ENCODE measurements at places on chromosomes 6 and 20.

GRCh38 chr6:39130691-39131090, 15.7 kb upstream of the SAYSD1 start:
- no peaks in the 10 kb centered on the region for H3K36me3 ChIP-seq
- H3K27ac ChIP-seq = no peak overlapping the region
- DNase-seq = no peak
- no peak overlapping the region for H3K4me3 ChIP-seq
- peaks cover 7% of the 10 kb centered on the region for H3K27me3 ChIP-seq

- no peaks in the 10 kb centered on the region for H3K27me3 ChIP-seq
- no peak overlapping the region for H3K4me3 ChIP-seq
- no peaks in the 10 kb centered on the region for H3K4me1 ChIP-seq
- DNase-seq = no peak
Observed at GRCh38 chr20:11467436-11467835, 450.3 kb upstream of the BTBD3 start.

DNA sequence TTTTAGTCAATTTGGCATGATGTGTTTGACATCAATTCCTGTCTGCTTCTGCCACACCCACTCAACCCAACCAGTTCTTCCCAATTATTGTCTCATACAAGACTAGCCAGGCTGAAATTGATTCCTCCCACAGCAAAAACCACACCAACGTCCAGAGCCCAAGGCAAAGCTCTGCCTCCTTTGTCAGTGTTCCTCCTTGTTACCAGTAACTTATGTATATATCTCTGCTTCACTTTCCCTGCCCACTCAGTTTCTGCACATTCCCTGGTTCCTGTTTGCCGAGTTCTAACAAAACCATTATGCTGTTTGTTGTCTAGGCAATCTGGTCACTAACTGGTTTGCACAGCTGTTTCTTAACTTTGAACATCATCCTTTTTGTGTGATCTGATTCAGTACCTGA, 547.9 kb upstream of the PTCHD4 start:
- H3K4me1 ChIP-seq = no peaks in the 10 kb centered on the region
- H3K27me3 ChIP-seq = no peaks in the 10 kb centered on the region
- no peaks in the 10 kb centered on the region for H3K36me3 ChIP-seq

GRCh38 chr6:35736982-35737412, at the start of gene ARMC12:
ARMC12 (plus strand) TSS chr6:35737032; CDS start chr6:35737109, 77 bp downstream.
- peaks cover 6% of the 10 kb centered on the region for H3K36me3 ChIP-seq
- H3K4me1 ChIP-seq = peaks cover 28% of the 10 kb centered on the region
- H3K27me3 ChIP-seq = no peaks in the 10 kb centered on the region
- no peak for DNase-seq
- peak within 1 kb of the TSS; percentile 41 for H3K4me3 ChIP-seq

DNA sequence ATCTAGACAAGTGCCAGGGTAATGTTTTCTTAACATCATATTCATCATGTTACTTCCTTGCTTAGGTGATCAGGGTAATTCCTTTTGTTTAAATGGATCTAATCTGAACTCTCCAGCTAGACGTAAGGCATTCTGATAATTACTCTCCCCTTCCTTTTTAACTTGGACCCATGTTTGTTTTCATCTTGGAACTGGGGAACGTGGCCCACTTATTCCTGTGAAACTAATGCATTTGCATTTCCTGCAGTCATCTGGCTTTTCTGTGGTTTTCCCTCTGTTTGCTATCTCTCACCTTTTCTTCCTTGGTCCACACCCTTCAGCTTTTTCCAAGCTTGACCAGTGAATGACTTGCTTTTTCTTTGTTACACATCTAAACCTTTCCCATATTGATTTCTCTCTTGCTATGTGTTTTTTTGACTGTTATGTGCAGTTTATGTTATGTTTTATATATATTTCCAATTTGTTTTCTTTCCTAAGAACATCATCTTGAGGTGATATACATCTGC, 33.3 kb downstream of the SLX4IP start:
- peak overlapping the region; percentile 9 for H3K27ac ChIP-seq
- no peak overlapping the region for H3K4me3 ChIP-seq
- no peaks in the 10 kb centered on the region for H3K36me3 ChIP-seq
- DNase-seq = no peak
- H3K27me3 ChIP-seq = no peaks in the 10 kb centered on the region

DNA sequence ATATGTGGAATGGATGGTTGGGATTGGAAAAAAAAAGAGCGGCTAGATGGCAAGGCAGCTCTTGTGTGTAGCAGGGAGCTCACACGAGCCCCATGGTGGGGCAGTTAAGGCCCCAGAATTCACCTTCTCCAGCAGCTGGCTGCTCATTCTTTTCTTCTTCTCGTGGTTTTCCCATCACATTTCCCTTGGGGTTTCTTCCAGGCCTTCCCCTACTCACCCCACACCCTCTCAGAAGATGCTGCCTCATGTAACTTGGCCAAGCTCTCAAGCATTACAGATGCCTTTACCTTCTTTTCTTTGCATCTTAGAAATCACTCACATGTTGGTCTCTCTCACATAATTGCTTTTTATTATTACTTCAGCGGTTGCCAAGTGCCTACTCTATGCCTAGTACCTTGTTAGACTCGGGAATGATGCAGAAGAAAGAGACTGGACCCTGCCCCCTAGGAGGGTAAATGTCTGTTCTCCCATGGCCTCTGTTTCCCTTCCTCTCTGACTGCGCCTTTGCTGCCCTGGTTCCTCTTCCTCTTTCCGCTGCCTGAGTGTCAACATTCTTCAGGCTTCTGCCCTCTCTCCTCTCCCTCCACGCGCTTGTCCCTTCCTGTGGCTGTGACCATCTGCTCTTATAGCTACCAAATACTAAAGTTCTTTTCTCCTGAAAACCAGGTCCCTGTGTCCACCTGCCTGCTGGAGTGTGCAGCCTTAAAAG, 28.6 kb downstream of the PPARD start:
- H3K27ac ChIP-seq = peak overlapping the region; percentile 39
- peak overlapping the region; percentile 53 for H3K4me3 ChIP-seq
- peaks cover 45% of the 10 kb centered on the region for H3K4me1 ChIP-seq
- no peaks in the 10 kb centered on the region for H3K27me3 ChIP-seq

DNA sequence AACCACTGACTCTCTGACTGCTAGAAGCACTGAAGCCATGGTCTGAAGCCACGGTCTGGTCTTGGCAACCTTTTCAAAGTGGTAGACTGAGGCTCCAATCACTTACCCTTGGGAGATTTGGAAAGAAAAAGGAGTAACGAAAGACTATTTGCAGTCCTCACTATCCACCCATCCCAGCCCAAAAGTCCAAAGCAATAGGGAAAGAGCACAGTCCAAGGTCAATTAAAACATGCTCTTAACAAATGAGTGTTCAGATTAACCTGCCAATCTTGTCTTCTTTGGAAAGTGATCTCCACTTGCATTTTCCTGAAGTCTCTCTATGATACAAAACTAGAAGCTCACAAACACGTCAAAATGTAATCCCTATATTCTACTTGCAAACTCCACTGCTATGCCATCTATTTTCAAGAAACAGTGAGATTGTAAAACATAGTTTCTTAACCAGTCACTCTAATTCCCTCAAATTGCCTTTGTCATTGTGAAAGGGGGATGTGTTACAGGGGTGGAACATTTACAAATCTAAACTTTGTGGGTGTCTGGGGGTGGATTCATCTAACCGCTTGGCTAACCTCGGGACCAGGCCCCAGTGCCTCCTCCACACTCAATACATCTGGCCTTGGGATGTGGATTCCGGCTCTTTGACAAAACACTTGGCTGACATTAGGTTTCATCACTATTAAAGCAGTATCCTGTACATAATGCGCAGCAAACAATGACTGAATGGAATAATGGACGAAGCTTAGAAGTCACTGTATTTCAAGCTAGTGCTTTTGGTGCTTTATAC, 56.4 kb downstream of the B4GALT5 start:
- no peaks in the 10 kb centered on the region for H3K27me3 ChIP-seq
- H3K4me3 ChIP-seq = no peak overlapping the region

- DNase-seq = no peak
- no peaks in the 10 kb centered on the region for H3K4me1 ChIP-seq
- no peak overlapping the region for H3K27ac ChIP-seq
- H3K4me3 ChIP-seq = no peak overlapping the region
- peaks cover 19% of the 10 kb centered on the region for H3K27me3 ChIP-seq
Observed at GRCh38 chr6:135667691-135668455, 170.3 kb upstream of the AHI1 start.

- no peak for DNase-seq
- peaks cover 13% of the 10 kb centered on the region for H3K27me3 ChIP-seq
- H3K4me1 ChIP-seq = peaks cover 5% of the 10 kb centered on the region
- no peak overlapping the region for H3K4me3 ChIP-seq
- no peaks in the 10 kb centered on the region for H3K36me3 ChIP-seq
Observed at GRCh38 chr20:25467441-25467840, 60.0 kb downstream of the GINS1 start.

DNA sequence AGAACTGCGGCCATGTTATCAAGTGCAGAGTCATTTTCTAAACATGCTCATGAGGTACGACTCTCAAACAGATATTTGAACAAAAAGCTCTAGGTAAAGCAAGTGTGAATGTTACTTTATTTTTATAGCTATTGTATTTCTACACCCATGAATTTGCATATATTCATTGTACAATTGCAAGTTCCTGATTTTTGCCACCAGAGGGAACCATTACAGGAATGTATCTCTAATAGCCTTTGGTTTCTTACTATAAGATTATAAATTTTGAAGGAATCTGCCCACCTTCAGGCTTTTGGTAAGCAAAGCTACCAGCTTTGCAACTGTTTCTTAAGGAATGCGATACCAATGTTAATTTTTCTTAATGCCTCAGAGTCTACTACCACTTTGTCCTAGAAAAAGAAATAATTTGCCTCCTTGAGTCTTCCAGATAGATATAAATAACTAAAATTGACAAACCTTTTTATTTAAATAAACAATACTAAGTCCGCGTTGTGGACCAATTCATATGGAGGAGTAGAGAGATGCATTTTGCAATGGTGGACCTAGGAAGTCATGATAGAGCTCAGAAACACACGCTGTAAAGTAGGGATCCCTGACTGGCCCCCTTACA, 125.4 kb upstream of the SAMD5 start:
- H3K4me3 ChIP-seq = no peak overlapping the region
- H3K27me3 ChIP-seq = no peaks in the 10 kb centered on the region
- H3K4me1 ChIP-seq = no peaks in the 10 kb centered on the region
- H3K36me3 ChIP-seq = peaks cover 24% of the 10 kb centered on the region

GRCh38 chr6:28105245-28105639, 19.2 kb upstream of the ZSCAN16 start:
- H3K4me3 ChIP-seq = peak overlapping the region; percentile 87
- DNase-seq = no peak
- H3K27me3 ChIP-seq = peaks cover 20% of the 10 kb centered on the region
- peak overlapping the region; percentile 93 for H3K27ac ChIP-seq
- peaks cover 5% of the 10 kb centered on the region for H3K36me3 ChIP-seq

GRCh38 chr6:54897462-54898189, 51.1 kb downstream of the FAM83B start:
- H3K4me1 ChIP-seq = no peaks in the 10 kb centered on the region
- H3K4me3 ChIP-seq = no peak overlapping the region
- H3K27ac ChIP-seq = no peak overlapping the region

DNA sequence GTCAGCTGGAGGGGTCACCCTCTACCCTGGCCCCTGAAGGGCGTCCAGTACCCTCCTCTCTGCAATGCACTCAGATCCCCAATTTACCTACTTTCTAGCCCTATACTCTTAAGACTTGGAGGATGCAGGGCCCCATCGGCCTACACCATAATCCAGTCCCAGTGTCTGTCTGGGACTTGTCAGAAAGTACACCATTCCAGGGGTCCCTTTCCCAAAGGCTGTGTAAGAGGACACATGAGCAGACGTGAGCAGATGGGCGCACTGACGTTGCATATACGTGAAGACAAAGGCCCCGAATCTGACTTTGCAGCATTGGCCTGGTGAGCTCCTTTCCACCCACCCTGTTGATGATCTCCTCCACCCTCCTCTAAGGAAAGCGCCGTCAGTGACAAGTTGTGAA, 20.9 kb upstream of the SMOC2 start:
- no peaks in the 10 kb centered on the region for H3K4me1 ChIP-seq
- H3K27ac ChIP-seq = no peak overlapping the region
- no peaks in the 10 kb centered on the region for H3K27me3 ChIP-seq
- no peaks in the 10 kb centered on the region for H3K36me3 ChIP-seq

GRCh38 chr6:71394926-71395325, 106.3 kb downstream of the OGFRL1 start:
- no peaks in the 10 kb centered on the region for H3K36me3 ChIP-seq
- H3K4me1 ChIP-seq = no peaks in the 10 kb centered on the region
- H3K27ac ChIP-seq = no peak overlapping the region
- no peak overlapping the region for H3K4me3 ChIP-seq
- H3K27me3 ChIP-seq = peaks cover 26% of the 10 kb centered on the region

DNA sequence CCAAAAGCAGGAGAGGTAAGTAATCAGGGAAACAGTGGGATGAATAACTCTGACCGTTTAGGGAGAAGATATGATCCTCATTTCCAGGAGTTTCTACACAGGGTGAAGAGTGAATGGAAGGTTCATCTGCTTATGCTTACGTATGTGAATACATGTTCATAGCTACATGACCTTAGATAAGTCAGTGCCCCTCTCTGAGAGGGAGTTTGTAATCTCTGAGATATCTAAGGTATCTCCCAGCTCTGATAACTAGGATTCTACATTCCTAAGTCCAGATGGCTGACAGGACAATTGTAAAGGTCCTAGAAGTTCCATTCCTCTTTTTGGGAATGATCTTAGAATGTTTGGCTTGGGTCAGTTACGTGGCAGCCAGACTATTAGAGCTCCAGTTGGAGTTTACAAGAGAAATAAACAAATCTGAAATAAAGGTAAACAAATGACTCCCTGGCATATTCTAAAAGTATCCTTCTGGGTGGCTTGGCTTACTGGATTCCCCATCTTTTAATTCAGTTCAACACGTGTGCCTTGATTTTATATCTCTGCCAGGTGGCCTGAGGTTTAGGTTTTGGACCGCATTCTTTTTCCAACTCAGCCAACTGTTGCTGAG, 15.8 kb downstream of the PROCR start:
- DNase-seq = no peak
- no peak overlapping the region for H3K4me3 ChIP-seq
- H3K36me3 ChIP-seq = peaks cover 4% of the 10 kb centered on the region
- H3K27ac ChIP-seq = no peak overlapping the region
- H3K4me1 ChIP-seq = no peaks in the 10 kb centered on the region

- peaks cover 95% of the 10 kb centered on the region for H3K4me1 ChIP-seq
- DNase-seq = no peak
- peak overlapping the region; percentile 100 for H3K27ac ChIP-seq
- H3K27me3 ChIP-seq = no peaks in the 10 kb centered on the region
Observed at GRCh38 chr20:51528263-51529027, 14.1 kb downstream of the NFATC2 start.

- H3K27ac ChIP-seq = no peak within 1 kb of the TSS
- no peak for DNase-seq
- peaks cover 6% of the 10 kb centered on the region for H3K4me1 ChIP-seq
- H3K36me3 ChIP-seq = peaks cover 4% of the 10 kb centered on the region
- peaks cover 69% of the 10 kb centered on the region for H3K27me3 ChIP-seq
- H3K4me3 ChIP-seq = peak within 1 kb of the TSS; percentile 77
Observed at GRCh38 chr6:131950767-131951575, at the start of gene CCN2. CCN2 (minus strand) TSS chr6:131951372; CDS start chr6:131951172, 200 bp downstream.

- peaks cover 7% of the 10 kb centered on the region for H3K27me3 ChIP-seq
- no peaks in the 10 kb centered on the region for H3K36me3 ChIP-seq
- no peak overlapping the region for H3K27ac ChIP-seq
- no peak overlapping the region for H3K4me3 ChIP-seq
- DNase-seq = no peak
- no peaks in the 10 kb centered on the region for H3K4me1 ChIP-seq
Observed at GRCh38 chr20:13349235-13349604, 128.1 kb downstream of the ISM1 start.

- H3K4me1 ChIP-seq = no peaks in the 10 kb centered on the region
- DNase-seq = no peak
- no peaks in the 10 kb centered on the region for H3K27me3 ChIP-seq
Observed at GRCh38 chr6:45959534-45960145, 56.0 kb downstream of the CLIC5 start.

- peaks cover 25% of the 10 kb centered on the region for H3K4me1 ChIP-seq
- H3K27me3 ChIP-seq = no peaks in the 10 kb centered on the region
- H3K4me3 ChIP-seq = no peak overlapping the region
- H3K36me3 ChIP-seq = no peaks in the 10 kb centered on the region
- DNase-seq = no peak
- no peak overlapping the region for H3K27ac ChIP-seq
Observed at GRCh38 chr6:135008072-135008940, 46.3 kb downstream of the HBS1L start.
